Activated T-cell treated with anti-CD3 and anti-CD28 coated beads, Interleukin-2, amount 50 U/mL, for 4 hours (primary cell): ENCODE measurements at places on chromosomes 3 and 15. TPM values are rescaled to one million over a fixed set of nuclear protein-coding genes. Genes with fewer than 3 reads are reported as not detected.

- no peak for DNase-seq
These were observed 212.3 kb upstream of the BHLHE40 start for GRCh38 chr3:4766716-4767499.

DNA sequence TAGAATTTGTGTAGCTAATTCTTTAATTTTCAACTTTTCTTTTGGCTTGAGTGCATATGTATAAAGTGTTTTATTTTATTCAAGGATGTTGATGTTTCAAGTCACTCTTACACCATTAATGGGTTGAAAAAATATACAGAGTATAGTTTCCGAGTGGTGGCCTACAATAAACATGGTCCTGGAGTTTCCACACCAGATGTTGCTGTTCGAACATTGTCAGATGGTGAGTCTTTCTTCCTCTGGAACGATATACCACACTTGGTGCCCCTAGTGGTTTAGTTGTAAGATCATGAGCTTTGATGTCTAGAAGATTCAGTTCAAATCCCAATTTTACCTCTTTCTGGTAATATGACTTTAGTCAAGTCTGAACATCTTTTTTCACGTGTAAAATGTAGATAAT lies 119.3 kb downstream of the HCN4 start:
- no peak for DNase-seq

GRCh38 chr3:11950576-11950975 lies 53.6 kb upstream of the SYN2 start:
- no peak for DNase-seq

DNA sequence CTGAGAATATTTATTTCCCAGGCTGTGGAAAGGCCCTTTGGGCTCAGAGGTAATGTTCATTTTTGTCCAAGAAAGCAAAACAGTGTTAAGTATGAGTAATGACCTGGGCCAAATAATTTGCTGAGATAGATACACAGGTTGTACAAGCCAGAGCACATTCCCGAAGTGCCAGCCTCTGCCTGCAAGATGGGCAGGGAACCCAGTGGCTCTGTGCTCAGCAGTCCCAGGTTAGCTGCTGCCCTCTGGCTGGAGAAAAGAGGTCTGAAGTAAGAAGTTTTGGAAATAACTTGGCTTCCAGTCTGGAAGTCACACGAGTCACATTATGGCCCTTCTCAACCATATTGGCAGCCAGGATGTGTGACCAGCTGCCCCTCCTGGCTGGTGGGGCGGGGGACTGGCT lies 20.2 kb downstream of the MYZAP start:
- DNase-seq, result no peak

Gene FEZF2
- not detected for total RNA-seq

DNA sequence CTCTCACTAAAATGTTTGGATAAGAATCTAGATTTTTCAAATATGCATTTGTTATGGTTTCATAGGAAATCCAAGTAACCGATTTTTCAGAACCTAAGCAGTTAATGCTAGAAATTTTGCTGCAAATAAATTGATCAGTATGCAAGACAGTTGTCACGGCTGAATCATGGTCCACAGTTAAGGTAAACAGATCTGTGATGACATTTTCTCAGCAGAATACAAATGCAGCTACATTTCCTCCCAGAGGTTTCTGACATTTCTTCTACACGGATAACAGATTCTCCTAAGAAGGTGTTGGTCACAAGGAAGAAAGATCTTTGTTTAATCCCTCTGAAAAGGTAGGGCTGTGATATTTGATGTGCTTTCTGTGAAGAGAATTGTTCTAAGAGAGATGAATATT lies 36.9 kb downstream of the ARNT2 start:
- DNase-seq, result no peak

GRCh38 chr3:86451749-86452148 lies 539.2 kb downstream of the VGLL3 start:
- no peak for DNase-seq

Gene ZNF502
- 3.0 TPM for total RNA-seq

Gene EPHB3
- total RNA-seq, result not detected

Gene SPESP1
- 0.45 TPM for total RNA-seq

DNA sequence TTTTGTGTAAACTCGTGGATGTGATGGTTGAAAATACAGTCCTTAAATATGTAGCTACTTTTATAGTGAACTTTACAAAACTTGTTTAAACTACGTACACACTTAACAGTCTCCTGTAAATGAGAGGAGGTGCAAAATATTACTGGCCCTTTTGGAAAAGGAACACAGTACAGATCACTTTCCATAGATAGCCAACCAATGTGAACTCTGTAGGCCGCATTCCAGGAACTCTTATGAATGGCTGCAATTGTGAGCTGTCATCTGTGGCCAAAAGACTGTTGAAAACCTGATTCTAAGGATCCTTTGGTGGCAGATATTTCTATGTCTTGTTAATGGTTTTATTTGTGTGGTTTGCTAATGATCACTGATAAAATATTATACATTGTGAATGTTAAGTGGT lies 6.2 kb downstream of the TSC22D2 start:
- DNase-seq, result no peak

DNA sequence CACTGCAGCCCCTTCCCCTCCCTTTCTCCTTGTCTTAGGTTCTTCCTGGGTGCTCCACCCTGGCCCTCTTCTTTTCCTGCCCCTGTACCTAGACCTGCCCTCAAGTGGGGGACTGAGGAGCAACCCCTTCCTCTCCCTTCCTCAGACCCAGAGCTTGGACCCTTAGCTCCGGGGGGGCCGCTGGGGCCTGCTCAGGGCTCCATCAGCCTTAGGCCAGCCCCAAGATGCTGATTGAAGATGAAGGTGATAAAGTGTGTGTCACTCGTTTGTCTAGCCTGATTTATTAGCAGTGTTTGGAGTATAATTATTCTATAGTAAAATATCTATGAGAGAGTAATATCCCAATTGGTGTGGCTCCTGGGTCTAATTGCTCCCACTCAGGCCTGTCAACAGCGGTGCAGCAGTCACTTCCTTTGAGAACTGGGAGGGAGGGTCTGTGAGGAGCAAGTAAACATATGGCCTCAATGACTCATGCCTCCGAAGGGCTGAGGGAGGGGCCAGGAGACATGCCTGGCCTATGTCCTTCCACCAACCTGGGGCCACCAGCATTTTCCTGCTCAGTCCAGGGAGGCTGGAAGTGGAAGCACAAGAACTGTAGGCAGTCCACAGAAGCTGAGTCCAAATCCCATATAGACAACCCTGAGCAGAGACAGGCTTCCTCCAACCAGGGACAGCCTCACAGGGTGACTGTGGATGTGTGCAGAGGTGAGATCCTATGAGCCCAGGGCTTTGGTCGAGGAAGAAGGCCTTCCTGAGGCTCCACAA lies 123.2 kb downstream of the DNAJB8 start:
- DNase-seq, result no peak

GRCh38 chr15:53974813-53975212 lies 3.4 kb upstream of the UNC13C start:
- no peak for DNase-seq

GRCh38 chr15:43107751-43108150 lies 1.9 kb upstream of the UBR1 start:
- no peak for DNase-seq

- DNase-seq, result no peak
These were observed 26.1 kb downstream of the ABTB1 start for GRCh38 chr3:127698691-127699415.

- no peak for DNase-seq
These were observed 39.0 kb downstream of the IL12A start for GRCh38 chr3:160027541-160028195.

DNA sequence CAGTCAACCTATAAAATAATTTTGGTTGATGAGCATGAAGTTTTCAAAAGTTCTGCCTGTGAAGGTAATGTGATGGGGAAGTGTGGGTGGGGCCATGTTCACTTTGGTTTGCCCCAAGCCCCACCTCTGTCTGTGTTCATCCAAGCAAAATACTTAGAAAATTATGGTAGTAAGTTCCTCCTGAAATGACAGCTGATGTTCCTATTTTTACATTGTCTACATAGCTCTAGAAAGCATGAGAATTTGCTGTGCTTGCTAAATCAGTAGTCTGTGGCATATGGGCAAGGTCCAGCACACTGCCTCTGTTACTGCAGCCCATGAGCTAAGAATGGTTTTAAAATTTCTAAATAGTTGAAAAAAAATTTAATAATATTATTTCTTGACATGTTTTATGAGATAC lies 21.9 kb upstream of the CP start:
- DNase-seq, result no peak

- no peak for DNase-seq
These were observed 271.5 kb downstream of the SATB1 start for GRCh38 chr3:18153571-18154173.
